ENCODE measurements at places on chromosomes 6 and 20. TPM values are rescaled to one million over a fixed set of nuclear protein-coding genes. Genes with fewer than 3 reads are reported as not detected.

The NR2E1 gene
- not detected for polyA plus RNA-seq

GRCh38 chr6:42217519-42218367, at the start of gene MRPS10:
Gene MRPS10 (minus strand): TSS chr6:42217861. CDS start chr6:42217849, 12 bp downstream.
- peak; percentile 98 for DNase-seq

GRCh38 chr6:45105170-45105820, 222.8 kb upstream of the RUNX2 start:
- DNase-seq: peak; percentile 43

- DNase-seq: peak; percentile 75
These were observed 82.3 kb upstream of the RIPOR2 start for GRCh38 chr6:25017932-25018567.

DNA sequence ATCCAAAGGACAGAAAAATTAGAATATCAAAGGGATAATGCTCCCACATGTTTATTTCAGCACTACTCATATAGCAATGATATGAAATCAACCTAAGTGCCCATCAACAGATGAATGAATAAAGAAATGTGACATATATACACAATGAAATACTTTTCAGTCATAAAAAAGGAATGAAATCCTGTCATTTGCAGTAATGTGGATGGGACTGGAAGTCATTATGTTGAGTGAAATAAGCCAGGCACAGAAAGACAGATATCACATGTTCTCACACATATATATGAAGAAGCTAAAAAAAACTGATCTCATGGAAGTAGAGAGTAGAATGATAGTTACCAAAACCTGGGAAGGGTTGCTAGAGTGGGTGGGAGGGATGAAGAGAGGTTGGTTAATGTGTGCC, 135.7 kb downstream of the IBTK start:
- no peak for DNase-seq

DNA sequence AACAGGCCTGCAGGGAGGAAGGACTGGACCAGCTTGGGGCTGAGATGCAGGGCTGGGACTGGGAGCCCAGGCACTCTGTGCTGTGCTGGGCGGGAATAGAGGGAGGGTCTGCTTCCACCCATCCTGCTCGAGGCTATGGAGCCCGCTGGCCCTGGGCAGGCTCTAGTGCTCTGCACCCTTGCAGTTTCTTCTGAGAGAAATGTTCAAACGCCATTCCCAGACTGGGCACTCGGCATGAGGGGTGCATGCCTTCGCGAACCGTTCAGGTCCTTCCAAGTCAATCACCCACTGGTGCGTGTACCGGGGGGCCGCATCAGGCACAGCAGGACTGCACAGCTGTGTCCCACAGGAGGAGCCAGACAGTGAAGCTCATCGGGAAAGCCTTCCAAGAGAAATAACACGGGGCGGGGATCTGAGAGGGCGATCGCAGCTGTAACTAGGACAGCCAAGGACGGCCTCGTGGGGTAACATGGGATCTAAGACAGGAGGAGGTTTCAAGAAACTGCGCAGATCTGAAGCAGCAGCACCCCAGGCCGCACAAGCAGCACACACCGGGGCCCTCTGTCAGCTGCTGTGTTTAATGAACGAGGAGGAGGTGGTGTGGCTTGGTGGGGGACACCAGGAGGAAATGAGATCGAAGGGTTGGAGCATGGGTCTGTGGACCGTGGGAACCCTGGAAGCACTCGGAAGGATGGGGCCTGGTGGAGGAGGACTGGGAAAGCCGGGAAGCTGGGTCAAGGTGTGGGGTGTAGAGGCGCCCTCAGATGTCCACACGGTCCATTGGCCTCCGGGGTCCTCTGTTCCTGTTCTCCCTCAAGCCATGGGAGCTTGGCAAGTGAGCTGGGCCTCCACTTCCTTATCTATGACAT, 26.1 kb upstream of the PYGB start:
- no peak for DNase-seq

DNA sequence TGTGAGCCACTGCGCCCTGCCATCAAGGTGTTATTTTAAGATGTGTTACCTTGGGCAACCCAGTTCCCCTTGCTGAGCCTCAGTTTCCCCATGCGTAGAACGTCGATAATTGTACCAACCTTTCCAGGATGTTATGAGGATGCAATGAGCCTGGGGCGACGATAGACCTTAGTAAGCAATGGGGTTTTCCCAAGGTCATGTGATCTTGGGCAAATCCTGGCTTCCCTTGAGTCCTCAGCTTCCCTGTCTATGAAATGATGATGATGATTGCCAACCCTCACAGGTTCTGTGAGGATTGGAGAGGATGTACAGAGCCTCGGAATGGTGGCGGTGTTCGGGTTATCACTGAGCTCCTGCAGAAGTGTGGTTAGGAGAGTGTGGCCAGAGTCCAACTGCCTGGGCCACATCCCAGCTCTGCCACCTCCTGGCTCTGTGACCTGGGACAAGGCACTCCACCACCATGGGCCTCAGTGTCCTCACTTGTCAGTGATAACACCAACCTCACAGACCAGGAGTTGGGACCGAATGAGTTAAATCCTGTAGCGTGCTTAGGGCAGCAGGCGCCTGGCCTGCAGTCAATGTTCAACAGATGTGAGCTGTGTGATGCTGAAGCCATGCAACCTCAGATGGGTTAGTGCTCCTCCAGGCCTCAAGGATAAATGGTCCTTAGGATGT, 23.4 kb downstream of the SIRPA start:
- DNase-seq: no peak

GRCh38 chr6:116518621-116519368, 7.4 kb downstream of the CALHM5 start:
- no peak for DNase-seq

GRCh38 chr20:43442282-43442880, 15.3 kb upstream of the SRSF6 start:
- peak; percentile 42 for DNase-seq

All from GM23248 (cell line).